NCI-H2171 (cell line): ENCODE measurements at places on chromosomes 7 and 10.

DNA sequence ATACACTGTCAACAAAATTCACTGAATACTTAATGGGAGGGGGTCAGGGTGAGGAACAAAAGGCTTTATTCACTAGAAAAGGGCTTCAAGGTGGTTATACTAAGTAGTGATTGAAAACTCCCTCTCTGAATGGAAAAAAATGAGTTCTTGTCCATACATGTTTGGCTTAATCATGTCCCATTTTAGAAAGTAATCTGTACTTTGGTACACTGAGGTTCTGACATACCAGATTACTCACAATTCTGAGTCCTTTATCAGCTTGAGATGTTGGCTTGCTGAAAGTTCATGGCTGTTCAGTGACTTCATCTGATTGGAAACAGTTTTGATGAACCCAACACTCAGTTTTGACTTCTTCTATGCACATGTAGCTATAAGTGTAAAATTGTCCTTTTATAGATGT lies 12.8 kb upstream of the NOBOX start:
- no peak for DNase-seq

GRCh38 chr7:11931307-11931706 lies 99.3 kb upstream of the THSD7A start:
- no peak for DNase-seq

DNA sequence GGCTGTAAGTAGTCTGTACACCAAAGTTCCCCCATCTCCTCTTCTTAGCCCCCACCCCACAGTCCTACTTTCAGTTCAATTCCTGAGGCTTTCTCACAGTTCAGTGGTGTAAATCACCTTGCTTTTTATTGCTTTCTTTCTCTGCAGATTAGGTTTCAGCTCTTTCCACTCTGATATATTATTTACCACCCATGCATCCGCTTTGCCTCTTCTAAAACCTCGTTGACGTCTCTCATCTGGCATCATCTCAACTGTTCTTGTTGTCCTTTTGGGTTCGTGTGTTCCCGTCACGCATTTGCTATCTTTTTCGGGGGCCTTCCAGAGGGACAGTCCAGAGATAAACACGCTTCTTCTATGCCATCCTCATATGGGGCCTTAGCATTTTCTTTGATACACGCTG lies 597.9 kb upstream of the DPP6 start:
- no peak for DNase-seq

DNA sequence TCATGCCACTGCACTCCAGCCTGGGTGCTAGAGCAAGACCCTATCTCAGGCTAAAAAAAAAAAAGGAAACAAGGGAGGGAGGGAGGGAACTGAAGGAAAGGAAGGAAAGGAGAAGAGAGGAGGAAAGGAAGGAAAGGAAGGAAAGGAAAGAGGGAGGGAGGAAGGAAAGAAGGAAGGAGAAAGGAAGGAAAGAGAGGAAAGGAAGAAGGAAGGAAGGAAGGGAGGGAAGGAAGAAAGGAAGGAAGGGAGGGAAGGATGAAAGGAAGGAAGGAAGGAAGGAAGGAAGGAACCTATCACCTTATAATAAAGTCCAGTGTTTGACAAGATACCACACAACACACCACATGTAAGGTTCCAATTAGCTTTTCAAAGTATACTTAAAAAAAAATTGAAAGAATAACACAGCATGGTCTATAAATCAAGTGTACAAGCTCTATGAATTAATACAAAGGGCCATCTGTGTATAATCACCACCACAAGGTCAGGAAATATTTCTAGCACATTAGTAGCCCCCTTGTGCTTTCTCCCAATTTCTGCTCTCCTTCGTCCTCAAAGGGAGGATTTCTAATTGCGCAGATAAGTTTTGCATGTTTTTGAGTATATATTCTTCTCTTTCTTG lies 26.4 kb downstream of the RNF216 start:
- no peak for DNase-seq

DNA sequence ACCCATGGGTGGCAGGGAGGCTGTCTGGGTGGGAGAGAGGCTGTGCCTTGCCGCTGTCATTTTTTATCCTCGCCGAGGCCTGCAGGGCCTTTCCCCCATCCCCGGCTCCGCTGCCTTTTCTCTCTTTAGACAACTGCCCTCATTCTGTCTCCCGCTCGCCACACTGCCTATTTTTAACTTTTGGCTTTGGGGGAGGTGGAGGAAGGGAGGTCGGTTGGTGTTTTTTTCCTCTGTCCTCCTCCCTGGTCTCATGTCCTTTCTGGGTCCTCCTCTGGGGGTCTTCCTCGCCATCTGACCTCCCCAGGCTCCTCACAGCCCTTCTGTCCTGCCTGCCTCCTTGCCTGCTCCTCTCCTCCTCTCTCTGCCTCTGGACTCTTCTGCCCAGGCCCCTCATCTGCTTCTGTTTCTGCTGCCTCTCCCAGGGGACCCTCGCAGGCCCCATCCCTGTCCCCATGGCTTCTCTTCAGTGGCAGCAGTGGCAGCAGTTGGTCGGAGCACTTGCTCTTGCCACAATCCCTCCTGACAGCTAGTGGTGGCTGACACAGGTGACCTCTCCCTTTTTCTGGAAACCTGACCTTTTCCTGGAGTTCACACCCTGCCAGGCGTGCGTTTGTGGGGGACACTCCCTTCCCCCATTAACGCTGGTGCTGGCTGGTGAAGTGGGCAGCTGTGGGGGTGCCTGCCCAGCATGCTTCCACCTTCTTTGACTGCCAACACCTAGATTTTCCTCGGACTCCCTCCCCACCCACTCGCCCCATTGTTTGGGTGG lies 19.5 kb upstream of the PCBD1 start:
- no peak for DNase-seq

DNA sequence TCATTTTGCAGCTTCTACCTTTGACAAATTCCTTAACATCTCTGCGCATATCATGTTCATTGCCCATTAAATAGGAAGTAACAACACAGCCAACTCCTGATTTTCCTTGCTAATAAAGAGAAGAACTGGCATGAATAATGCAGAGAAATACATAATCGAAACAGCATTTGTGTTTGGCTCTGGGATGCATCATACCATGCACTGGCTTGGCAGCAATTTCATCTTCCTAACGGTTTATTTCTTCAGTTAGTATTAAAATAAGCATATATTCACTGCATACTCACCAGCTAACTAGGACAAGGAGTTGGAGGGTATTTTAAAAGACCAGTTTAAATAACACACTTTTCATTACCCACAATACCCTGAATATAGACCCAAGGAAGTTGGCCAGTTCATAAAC lies 132.5 kb downstream of the ITGA8 start:
- DNase-seq, result no peak

- no peak for DNase-seq
These were observed 5.7 kb upstream of the CALML3 start for GRCh38 chr10:5519054-5519453.

- DNase-seq, result no peak
These were observed 57.7 kb downstream of the PRTFDC1 start for GRCh38 chr10:24894728-24895127.

- no peak for DNase-seq
These were observed 35.9 kb upstream of the PDCD4 start for GRCh38 chr10:110835841-110836240.

- no peak for DNase-seq
These were observed 12.2 kb upstream of the FAM53B start for GRCh38 chr10:124756156-124756903.

GRCh38 chr10:34599026-34599795 lies 215.9 kb downstream of the PARD3 start:
- DNase-seq, result no peak

DNA sequence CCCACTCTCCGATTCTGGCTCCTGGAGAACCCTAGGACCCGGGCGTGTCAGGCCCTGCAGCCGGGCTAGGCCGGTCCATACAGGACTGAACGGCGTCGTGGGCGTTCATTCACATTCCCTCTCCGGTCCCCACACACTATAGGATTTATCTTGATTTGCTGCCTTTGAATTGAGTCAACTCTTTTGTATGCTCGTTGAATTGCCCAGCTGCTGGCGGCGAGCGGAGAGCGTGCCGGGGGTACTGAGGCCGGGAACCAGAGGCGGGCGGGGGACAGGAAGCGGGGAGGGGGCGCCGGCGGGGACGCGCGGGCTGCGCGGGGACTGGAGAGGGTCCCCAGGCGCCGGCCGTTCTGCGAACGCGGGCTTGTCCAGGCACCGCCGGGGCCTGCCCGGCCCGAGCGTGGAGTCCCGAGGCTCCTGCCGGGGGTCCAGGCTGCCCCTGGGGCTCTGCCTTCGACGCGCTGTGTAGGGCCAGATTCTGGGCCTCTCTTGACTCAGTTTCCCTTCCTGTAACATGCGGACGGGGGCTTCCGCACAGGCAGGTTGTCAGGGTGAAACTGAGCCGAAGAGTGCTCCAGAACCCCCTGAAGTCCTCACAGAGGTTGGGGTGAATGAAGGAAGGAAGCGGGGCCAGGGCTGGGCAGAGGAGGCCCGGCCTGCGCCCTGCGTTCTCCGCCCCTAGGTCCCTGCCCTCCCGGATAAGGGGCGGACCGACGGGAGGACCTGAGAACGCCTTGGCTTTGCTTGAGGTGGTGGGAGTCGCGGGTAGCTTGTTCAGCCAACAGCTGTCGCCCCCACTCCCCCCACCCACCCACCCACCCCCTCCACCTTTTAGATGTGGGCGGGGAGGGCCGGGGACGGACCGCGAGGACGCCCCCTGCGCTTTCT lies 769 bp upstream of the ELFN1 start:
- no peak for DNase-seq

DNA sequence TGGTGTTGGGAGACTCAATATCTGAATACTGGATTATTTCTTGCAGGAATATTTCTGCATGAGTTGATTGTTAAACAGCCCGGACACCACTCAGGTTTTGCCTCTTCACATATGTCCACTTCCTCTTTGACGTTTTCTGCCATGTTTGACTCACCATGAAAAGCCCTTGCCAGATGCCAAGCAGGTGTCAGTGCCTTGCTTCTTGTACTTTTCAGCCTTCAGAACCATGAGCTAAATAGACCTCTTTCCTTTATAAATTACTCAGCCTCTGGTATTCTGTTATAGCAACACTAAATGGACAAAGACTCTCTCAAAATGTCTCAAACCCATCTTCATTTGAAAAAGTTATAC lies 24.7 kb upstream of the MACC1 start:
- DNase-seq, result no peak
